ENCODE measurements at places on chromosomes 2 and 18.
A peak's percentile ranks its signal among the peaks of the same experiment; 100 is the strongest.

GRCh38 chr2:47007826-47008225, 92.2 kb upstream of the MCFD2 start:
- DNase-seq: no peak

- no peak for DNase-seq
These were observed 78.2 kb upstream of the ITGB6 start for GRCh38 chr2:160278101-160278878.

DNA sequence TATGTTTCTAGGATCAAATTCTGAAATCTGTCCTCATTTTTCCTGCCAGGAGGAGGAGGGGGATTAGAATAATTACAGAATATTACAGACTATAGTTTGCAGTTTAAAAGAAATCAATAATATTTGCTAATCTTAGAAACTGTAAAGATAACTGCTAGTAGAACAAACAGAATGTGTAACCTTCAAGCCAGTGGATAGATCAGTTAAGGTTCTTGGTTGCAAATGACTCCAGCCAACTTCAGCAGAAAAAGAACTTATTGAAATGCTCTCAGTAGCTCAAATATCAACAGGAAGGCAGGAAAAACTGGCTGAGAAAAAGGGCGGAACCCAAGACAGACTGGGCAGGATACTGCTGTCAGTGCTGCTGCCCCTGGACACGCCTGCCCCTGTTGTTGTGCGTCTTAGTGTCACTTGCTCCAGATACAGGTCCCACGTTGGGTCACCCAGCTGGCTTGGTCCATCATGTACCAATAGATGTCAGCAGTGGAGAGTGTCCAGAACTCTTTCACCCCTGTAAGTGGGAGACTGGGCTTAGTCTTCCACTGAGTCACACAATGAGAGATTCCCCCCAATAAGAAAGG, 10.2 kb downstream of the NMUR1 start:
- no peak for DNase-seq

DNA sequence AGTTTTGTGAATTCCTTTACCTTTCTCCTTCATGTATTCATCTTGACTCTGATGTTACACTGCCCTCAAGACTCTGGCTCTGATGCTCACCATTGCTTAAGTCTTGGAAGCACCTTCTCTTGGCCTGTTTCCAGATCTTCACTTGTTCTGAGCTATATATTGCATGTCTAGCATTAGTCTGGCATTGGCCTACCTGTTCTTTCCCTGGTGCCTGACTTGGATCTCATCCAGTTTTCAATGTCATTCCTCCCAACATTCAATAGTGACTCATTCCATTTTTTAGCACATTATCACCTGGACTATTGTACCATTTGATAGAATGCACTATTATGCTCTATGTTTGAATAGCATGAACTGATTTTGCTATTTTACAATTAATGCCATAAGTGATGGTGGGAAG, 127.3 kb upstream of the NYAP2 start:
- no peak for DNase-seq

DNA sequence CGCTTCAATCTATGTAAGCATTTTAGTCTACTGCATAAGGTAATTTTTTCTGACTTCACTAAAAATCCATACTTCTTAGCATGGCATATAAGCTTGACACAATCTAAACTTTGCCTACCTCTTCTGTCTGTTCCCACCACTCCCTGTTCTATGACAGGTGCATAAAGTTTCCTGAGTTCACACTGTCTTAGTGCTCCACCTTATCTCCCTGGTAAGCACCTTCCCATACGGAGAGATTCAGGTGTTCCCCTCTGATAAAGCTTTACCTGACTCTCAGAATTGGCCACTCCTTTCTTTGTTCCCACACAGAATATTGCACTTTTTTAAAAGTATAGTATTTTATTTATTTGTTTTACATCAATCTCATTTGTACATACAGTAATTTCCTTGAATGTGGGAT, 16.8 kb upstream of the ITGA4 start:
- DNase-seq: no peak

GRCh38 chr18:77161961-77162360, 29.4 kb upstream of the MBP start:
- no peak for DNase-seq

DNA sequence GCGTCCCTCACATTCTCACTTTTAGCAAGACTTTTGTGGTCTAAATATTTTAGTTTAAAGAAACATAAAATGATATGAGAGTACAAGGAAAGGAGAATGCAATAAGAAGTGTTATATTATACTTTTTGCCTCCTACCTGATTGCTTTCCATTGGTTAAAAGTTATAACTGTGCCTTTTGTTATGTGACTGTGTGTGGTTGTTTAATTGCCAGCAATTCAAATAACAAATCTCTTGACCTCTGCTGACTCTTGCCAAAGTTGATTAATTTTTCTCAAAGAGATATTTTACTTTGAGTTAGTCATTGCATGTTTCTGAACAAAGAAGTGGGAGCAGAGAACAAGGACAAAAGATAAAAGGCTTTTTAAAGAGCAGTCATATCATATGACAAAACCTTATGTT, 599.5 kb downstream of the SUCLG1 start:
- DNase-seq: no peak

GRCh38 chr18:76686737-76687231, 135.6 kb upstream of the ZNF236 start:
- DNase-seq: peak; percentile 78

DNA sequence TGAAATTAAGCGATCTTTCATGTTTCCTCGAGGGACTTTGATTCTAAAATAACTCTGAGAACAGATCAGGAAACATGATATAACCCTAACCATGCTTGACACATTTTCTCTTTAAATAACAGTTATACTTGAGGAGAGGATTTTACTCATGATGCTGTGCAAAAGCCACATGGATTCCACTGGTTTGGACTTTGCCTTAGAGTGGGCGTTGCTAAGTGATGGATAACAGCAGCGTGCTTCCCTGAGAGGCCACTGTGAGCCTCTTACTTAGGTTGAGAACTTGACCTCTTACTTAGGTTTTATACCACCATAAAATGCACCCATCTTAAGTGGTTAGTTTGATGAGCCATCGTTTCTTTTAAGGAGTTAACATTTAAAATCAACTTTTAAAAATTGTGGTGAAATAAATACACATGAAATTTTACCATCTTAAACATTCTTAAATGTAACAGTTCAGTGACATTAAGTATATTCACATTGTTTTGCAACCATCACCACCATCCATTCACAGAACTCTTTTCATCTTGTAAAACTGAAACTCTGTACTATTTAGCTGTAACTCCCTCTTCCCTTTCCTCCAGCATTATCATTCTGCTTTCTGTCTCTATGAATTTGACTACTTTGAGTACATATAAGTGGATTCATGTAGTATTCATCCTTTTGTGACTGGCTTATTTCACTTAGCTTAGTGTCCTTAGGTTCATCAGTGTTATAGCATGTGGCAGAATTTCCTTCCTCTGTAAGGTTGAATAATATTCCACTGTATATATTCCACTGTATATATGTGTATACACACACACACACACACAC, 22.6 kb downstream of the ANXA4 start:
- DNase-seq: no peak

DNA sequence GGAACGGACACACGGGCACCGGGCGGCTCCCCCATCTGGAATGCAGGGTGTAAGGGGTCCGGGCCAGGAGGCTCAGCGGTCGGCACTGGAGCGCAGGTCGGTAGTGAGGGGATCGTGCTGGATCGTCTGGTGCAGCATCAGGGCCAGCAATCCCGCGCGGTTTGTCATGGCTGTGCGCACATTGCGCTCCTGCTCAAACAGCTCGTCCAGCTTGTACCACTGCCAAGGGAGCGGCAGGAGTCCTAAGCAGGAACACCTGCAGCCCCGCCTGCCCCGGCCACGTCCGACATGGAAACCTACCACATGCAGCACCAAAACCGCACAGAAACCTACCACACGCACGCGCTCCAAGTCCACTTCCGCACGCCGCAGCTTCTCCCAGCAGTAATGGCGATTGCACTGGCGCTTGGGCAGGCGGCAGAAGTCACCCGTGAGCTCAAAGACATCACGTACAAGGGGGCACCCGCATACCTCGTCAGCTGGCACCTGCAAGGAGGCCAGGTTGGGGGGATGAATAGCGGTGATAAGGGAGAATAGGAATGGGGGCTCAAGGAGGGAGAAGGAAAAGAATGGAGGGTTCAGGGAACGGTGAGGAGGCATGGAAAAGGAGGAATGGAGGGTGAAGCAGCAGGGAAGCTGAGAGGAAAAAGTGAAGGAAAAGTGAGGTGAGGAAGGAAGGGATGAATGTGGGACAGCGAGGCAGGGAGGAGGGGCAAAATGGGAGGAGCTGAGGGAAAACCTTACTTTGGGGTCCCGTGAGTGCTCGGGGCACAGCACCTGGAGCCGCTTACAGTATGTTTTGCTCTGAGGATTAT, 1.4 kb upstream of the MBD1 start:
- no peak for DNase-seq

- DNase-seq: no peak
These were observed 10.3 kb downstream of the POLI start for GRCh38 chr18:54279477-54280219.

GRCh38 chr2:105864262-105864661, 119.5 kb downstream of the NCK2 start:
- DNase-seq: no peak

- DNase-seq: no peak
These were observed 2.1 kb upstream of the CHCHD5 start for GRCh38 chr2:112582314-112582746.

DNA sequence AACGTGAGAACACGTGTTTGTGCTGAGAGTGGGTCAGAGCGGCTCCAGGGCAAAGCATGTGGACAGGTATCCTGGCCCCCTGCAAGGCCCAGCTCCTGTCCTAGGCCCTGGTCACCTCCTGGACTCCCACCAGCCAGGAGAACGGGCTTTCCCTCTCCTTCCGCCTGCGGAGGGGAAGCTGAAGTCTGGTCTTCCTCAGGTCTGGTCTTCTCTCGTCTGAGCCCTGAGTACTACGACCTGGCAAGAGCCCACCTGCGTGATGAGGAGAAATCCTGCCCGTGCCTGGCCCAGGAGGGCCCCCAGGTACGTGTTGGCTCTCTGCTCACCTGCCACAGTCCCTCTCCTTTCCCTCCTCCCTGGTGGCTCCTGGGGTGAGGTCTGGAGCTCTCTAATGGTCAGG, 963 bp downstream of the GNLY start:
- no peak for DNase-seq

GRCh38 chr2:215435280-215435869, 493 bp downstream of the FN1 start:
- peak; percentile 47 for DNase-seq

- no peak for DNase-seq
These were observed 27.4 kb upstream of the VRK2 start for GRCh38 chr2:58019229-58019628.

GRCh38 chr2:227610123-227610522, 4.5 kb downstream of the SCYGR3 start:
- no peak for DNase-seq

DNA sequence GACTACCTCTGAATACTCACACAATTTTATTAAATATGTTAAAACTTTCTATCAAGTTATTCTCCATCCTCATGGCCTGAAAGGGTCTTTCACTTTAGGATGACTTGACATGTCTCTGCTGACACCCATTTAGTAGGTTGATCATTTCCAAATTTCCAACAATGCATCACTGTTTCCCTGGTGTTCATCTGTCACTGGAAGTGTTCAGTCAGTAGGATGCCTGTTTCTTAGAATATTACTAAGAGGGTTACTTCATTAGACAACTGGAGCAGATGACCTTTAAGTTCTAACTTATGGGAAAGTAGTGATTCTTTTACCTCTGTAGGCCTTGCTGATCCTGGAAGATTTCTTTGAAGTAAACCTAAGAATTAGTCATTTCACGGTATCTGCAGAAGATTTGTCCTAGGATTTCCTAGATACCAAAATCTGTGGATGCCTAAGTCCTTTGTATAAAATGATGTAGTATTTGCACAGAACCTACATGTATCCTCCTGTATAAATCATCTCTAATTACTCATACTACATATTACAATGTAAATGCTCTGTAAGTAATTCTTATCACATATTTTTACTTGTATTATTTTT, 77.7 kb downstream of the MAP3K20 start:
- DNase-seq: no peak

DNA sequence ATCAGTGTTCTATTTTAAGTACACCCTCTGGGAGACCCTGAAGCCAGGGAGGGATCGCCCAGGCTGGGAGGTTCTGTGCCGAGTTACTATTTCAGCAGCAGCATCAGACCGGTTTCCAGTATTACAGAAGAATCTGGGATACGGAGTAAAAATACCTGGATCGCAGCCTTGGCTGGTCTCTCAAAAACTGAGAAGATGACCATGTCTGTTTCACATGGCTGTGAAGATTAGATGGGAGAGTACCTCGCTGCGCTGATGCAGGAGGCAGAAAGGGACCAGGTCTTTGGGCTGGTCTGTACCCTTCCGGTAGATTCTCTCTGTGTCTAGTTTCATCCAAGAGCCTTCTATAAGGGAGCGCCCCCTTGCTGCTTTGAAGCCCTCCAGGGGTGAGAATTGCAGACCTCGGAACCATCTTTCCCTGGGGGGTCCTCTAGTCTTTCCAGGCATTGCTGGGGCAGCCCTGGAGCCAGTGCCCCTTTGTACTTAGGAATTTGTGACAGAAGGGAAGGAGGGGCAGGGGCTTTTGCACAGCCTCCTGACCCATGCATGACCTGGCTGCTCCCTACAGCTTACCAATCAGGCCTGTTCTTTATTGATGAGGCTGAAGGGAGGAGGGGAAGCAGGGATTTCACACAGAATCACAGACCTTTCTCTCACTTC, 56.3 kb upstream of the MAPRE3 start:
- DNase-seq: peak; percentile 34

- DNase-seq: no peak
These were observed 270.5 kb upstream of the NCKAP5 start for GRCh38 chr2:133838642-133839365.

DNA sequence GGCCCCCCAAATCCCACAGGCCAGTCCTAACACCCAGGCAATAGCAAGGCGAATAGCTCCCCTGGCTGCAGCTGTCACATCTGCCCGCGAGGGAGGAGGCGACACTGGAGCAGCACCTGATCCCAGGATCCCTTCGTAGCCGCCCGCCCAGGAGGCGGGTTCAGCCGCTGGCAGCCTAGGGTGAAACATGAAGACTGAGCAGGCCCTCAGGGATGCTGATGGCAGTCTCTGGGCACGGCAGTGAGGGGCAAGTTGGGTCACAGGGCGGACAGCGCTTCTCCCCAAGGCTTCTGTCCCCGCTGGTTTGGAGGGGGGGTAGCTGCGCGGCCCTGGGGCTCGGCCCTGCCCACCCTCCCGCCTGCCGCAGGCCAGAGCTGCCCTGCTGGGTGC, 1.9 kb downstream of the DNMT3A start:
- no peak for DNase-seq

- no peak for DNase-seq
These were observed 350.4 kb downstream of the THSD7B start for GRCh38 chr2:137115795-137116089.

- DNase-seq: peak; percentile 57
These were observed 171.9 kb downstream of the KLHL29 start for GRCh38 chr2:23556929-23557328.

DNA sequence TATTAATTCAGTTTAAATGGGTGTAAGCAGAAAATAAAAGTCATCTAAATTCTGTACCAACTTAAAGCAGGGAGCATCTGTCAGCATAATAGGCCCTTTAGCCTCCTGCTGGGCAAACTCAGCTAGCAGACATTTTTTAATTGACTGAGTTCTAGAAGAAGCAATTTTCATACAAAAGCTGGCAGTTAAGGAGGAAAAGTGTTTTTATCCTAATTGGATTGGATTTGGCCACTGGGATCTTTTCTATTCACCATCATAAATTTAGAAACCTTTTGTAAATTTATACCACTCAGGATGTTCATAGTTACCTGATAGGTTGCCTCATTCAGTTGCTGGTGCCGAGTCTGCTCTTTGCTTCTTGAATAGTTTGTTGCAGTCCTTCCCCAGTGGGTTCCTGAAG, 262.7 kb upstream of the FSIP2 start:
- no peak for DNase-seq

- DNase-seq: no peak
These were observed 68.7 kb downstream of the DIS3L2 start for GRCh38 chr2:232030229-232030628.

Measured in ureter (tissue), 1 donor.